ENCODE measurements at places on chromosomes 1 and 21. TPM values are rescaled to one million over a fixed set of nuclear protein-coding genes. Genes with fewer than 3 reads are reported as not detected.

The LCE1A gene
- not detected for total RNA-seq

The SLX9 gene
- total RNA-seq = 47.0 TPM

DNA sequence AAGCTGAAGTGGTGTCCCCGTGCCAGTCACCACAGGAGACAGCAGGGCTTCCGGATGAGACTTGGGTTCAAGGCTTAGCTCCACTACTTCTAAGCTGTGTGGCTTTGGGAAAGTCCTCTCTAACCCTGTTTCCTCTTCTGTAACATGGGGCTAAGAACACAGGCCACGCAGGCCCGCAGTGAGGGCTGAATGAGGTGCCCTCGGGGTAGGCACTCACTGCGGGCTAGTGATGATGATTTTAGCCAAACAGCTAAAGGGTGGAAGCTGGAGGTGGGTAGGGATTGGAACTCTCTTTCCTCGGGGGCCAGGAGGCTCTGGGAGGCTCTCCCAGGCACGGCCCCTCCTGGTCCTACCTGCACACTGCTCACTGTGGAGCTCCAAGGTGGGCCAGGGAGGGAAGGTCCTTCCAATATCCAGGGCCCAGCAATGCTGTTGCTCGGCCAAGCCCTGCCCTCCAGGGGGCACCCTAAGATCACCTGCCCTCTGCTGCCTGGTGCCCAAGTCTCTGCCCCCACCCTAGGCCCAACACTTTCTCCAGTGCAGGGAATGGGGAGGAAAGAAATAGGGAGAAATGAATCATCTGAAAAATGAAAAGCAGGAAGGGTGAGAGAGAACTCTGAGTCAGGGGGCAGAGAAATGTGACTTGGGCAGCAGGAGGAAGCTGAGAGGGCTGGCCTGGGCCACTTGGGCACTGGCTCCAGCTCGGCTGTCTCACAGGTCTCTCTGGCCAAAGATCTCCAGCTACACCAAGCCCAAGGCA is 19.2 kb upstream of the EVA1B start:
- peak; percentile 57 for DNase-seq

GRCh38 chr1:108200687-108201051 is 526 bp upstream of the SLC25A24 start:
- DNase-seq = peak; percentile 50

The BTBD8 gene
- total RNA-seq = 4.6 TPM

The SGIP1 gene
- total RNA-seq = not detected

GRCh38 chr21:37757606-37758376 is 158.5 kb downstream of the KCNJ6 start:
- no peak for DNase-seq

DNA sequence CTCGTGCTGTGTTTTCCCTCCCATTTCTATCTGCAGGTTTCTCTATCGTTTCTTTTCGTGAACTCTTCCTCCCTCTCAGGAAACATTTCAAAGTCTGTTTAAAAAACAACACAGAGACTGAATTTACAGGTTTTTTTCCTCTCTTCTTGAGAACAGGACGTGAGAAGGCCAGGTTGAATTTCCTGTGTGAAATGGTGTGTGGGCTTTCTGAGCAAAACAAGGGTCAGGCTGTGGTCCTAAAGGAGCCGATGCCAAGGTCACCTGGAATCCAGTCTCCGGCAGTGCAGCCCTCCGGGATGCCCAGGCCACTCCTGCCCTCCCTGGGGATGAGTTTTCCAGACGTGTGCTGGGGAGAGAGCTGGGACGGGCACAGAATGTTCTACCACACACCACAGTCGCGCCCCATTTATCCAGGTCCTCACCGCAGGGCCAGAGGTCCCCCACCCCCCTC is 62.7 kb upstream of the RUNX3 start:
- no peak for DNase-seq

DNA sequence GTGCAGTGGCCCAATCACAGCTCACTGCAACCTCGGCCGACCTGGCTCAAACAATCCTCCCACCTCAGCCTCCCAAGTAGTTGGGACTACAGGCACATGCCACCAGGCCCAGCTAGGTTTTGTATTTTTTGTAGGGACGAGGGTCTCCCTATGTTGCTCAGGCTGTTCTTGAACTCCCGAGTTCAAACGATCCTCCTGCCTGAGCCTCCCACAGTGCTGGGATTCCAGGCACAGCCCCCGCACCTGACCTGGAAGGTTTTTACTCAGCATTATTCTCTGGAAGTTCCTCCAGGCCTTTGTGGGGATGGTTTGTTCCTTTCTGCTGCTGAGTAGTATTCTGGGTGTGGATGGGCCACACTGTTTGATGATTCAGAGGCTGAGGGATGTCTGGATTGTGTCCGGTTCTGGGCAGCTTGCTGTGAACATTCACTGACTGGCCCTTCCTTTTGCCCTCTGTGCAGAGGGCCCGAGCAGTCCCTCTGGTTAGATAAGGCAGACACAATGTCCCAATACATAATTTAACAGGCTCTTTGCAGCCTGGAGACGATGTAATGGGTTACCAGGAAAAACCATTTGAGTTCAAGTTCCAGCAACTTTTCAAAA is 6.0 kb upstream of the TRAPPC10 start:
- no peak for DNase-seq

DNA sequence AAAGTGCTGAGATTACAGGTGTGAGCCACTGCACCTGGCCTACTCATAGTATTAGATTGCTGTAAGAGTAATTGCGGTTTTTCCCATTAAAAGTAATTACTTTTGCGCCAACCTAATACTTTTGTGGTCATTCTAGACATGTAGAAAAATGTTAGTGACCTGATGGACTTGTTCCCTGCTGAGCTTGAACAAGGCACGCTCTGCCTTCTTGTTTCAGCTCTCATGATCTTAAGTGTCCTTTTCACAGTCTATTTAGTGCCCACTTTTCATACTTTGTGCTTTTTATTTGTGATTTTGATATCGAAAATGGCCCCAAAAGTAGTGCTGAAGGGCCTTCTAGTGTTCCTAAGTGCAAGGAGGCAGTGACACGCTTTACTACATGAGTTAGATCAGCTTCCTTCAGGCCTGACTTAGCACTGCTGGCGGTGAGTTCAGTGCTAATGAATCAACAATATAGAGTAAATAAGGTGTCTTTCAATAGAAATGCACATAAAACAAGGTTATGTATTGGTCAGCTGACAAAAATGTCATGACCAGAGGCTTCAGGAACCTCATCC is 5.6 kb upstream of the RD3 start:
- no peak for DNase-seq

GRCh38 chr1:79362470-79362869 is 355.9 kb upstream of the ADGRL4 start:
- no peak for DNase-seq

DNA sequence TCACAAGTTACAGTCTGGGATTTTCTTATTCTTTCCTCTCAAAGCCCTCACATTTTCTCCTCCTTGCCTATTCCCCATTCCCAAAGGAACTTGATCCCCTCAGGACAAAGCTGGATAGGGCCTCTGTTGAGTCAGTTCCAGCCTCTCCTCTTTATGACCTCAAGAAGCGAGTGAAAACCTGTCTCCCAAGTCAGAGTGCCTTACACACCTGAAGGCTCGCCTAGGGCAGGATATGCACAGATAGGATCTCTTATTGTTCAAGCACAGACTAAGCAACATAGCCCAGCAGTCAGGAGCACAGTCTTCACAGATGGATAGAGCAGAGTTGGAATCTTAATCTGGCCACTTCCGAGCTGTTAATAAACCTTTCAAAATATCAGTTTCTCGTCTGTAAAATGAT is 60.8 kb upstream of the PRRC2C start:
- no peak for DNase-seq

DNA sequence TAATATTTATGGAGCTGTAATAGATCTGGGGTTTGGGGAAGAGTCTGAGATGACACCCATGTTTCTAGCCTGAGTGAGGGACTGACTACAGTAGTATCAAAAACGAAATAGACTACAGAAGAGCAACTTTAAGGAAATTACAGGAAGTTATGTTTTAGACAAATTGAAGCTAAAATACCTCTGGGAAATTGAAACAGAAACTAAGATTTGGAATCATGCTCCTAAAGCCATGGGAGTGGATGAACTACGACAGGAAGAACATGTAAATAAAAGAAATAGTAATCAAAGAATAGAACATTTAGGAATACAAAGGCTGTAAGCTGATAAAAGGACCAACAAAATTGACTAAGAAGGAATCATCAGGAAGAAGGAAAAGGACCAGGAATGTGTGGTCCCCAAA is 68.9 kb downstream of the KIAA0319L start:
- no peak for DNase-seq

DNA sequence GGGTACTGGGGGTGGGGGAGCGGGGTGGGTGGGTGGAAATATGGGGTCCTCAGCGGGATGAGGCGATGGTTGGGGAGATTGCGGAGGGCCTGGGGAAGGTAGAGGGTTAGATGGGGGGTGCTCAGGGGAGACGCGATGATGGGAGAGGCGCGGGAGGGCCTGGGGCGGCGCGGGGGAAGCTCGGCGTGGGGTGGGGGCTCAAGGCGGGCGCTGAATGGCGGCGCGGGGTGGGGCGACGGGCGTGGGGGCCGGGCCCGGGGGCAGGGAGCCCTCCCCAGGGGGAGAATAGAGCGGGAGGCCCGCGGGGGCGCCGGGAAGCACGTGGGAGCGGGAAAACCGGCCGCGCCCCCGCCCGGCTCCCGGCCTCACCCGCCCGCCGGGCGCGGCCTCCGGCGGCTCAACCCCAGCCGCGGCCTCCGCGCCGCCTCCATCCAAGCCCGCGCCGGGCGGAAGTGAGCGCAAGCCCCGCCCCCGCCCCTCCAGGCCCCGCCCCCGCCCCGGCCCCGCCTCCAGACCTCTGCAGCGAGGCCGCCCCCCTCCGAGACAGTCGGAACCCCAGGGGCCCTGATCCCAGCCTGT is at the start of gene FAAP20:
TSS of gene FAAP20 (minus strand) at position 454 of the 579 bp plus-strand sequence. CDS start at position 431, 23 bp downstream.
- DNase-seq = peak; percentile 82

The ZC3H11A gene
- 99.1 TPM for total RNA-seq

The CYP4A11 gene
- not detected for total RNA-seq

The FCRL4 gene
- not detected for total RNA-seq

The APOBEC4 gene
- total RNA-seq = not detected

The SUSD4 gene
- total RNA-seq = 0.28 TPM

The GBP6 gene
- total RNA-seq = 0.25 TPM

GRCh38 chr1:70066711-70067110 is 138.7 kb downstream of the LRRC40 start:
- no peak for DNase-seq
